Stimulated activated CD8-positive, alpha-beta memory T cell treated with anti-CD3 and anti-CD28 coated beads, Interleukin-12 subunit alpha, Interleukin-12 subunit beta, amount 100 ng/mL, for 4 hours (primary cell): ENCODE measurements at places on chromosomes 4 and X.

DNA sequence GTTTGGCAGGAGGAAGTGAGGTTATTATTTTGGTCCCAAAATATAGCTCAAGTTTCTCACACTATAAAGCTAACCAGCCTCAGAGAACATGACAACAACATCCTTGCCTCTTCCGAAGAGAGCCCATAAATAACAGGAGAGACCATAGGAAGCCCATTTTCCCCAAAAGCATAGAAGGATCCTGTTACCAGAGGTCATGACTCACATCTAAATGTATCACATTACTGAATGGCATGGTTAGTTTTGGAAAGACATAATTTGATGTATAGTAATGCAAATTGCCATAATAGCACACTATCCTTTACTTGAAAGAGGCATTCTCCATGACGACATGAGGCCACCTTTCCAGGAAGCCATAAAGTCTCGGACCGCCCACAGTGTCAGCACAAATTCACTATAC is 238.8 kb upstream of the GRIA3 start:
- DNase-seq = no peak

GRCh38 chr4:2798399-2799223 is 5.7 kb downstream of the SH3BP2 start:
- no peak for DNase-seq

DNA sequence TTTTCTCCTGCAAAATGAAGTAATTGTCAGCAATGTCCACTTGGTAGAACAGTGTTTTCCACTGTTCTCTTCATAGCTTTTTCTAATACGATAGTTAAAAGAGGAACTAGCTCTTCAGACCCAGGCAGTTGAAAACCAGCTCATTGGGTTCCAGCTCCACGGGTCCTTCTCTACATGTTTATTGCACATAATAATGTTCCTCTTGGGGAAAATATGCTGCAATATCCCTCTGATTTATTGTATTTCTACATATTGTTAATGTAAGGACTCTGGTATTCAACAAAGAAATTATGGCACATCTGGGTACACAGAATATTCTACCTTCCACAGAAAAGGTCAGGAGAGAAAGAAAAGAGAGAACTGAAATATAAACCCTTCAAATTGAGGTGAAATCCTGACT is 473.4 kb downstream of the TRIML1 start:
- DNase-seq = no peak

- no peak for DNase-seq
Observed at GRCh38 chrX:83535417-83536196, 27.5 kb downstream of the POU3F4 start.

DNA sequence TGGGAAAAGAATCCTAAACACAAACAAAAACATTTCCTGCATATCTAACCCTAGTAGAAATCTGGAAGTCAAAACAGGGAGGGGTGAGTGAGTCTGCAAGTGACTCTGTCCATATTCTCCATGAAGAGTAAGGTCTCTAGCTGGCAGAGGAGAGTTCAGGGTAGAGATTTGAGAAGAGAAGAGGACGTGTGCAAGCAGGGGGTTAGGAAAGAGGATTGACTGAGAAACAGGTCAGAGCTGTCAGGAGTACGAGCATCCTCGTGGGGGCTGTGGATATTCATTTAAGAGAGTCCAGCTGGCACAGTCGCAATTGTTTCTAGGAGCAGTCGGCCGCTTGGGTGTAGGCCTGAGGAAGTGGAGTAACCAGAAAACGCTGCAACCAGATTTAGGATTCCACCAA is 27.9 kb downstream of the PROM1 start:
- no peak for DNase-seq

GRCh38 chr4:183030309-183030708 is 68.7 kb upstream of the WWC2 start:
- no peak for DNase-seq

DNA sequence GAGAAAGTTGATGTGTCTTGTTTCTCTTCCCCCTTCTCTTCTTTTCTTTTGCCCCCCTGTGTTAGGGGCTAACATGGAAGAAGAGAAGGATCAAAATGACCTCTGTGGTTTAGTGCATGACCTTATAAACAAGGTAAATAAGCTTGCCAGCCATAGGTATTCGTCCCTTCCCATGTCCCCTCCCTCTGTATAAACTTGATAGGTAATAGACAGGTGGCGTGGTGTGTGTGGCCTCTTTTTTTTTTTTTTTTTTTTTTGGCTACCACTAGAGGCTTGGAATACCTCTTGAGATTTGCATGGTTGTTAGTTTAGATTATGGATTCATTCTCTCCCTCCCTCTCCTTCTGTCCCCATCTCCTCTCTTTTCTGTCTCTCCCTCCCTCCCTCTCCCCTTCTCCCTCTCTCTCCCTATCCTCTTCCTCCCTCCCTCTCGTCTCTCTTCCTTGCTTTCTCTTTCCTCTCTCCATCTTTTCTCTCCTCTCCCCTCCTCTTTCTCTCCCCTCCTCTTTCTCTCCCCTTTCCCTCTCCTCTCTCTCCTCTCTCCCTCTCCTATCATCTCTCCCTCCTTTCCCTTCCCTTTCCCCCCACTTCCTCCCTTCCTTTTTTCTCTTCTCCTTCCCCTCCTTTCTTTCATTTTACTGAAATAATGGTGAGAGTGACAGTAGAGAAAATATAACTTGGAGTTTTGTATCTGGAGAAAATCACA is 134.4 kb downstream of the AFF1 start:
- no peak for DNase-seq

DNA sequence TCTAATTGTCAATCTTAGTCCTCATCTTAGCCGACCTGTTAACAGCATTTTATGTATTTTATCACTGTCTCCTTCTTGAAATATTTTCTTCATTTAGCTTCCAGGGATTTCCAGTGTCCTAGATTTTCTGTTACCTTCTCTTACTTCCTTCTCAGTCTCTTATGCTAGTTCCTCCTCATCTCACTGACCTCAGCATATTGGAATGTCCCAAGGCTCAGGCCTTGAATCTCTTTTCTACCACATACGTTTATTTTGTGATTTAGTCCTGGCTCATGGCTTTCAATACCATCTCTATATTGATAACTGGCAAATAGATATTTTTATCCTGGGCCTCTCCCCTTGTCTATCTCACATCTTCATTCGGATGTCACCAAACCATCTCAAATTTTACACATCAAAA is 61.1 kb downstream of the IQCM start:
- DNase-seq = no peak

GRCh38 chr4:48337731-48338130 is 3.6 kb upstream of the SLAIN2 start:
- no peak for DNase-seq

- DNase-seq = no peak
Observed at GRCh38 chr4:158042591-158043030, 130.2 kb downstream of the GASK1B start.

GRCh38 chr4:78057135-78057599 is at the start of gene FRAS1:
Gene FRAS1, plus strand, starts transcription at chr4:78057323. Its CDS starts 687 bp downstream, at chr4:78058010.
- no peak for DNase-seq

- no peak for DNase-seq
Observed at GRCh38 chrX:29528281-29528680, 687.1 kb upstream of the MAGEB2 start.

- DNase-seq = no peak
Observed at GRCh38 chrX:1281521-1281920, 12.9 kb downstream of the CSF2RA start.

DNA sequence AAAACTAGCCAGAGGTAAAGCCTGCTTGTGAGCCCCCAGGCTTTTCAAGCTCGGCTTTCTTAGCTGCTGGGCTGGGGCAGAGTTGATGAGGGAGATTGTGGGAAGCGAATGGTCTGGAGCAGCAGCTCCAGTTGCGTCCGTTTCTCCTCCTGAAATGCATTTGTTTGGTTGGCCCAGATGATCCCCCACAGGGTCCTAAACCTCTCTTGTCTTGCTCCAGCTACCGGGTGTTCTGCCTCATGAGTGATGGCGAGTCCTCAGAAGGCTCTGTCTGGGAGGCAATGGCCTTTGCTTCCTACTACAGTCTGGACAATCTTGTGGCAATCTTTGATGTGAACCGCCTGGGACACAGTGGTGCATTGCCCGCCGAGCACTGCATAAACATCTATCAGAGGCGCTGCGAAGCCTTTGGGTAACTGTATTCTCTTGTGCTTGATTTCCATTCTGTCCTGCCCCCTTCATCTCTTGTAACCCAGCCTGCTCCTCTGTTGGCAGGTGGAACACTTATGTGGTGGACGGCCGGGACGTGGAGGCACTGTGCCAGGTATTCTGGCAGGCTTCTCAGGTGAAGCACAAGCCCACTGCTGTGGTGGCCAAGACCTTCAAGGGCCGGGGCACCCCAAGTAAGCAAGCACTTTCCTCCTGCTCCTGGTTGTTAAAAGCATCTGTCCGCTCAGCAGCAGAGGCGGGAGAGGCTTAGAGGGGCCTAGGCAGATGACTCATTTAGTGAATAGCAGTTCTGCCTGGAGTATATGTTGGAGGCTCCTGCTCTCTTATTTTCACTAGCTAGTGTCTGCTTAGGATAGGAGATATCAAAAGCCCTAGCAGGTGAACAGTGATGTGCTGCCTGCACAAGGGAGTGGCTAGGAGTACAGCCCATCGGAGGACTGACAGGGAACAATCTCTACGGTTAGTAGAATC is 15.3 kb downstream of the TKTL1 start:
- DNase-seq = no peak

DNA sequence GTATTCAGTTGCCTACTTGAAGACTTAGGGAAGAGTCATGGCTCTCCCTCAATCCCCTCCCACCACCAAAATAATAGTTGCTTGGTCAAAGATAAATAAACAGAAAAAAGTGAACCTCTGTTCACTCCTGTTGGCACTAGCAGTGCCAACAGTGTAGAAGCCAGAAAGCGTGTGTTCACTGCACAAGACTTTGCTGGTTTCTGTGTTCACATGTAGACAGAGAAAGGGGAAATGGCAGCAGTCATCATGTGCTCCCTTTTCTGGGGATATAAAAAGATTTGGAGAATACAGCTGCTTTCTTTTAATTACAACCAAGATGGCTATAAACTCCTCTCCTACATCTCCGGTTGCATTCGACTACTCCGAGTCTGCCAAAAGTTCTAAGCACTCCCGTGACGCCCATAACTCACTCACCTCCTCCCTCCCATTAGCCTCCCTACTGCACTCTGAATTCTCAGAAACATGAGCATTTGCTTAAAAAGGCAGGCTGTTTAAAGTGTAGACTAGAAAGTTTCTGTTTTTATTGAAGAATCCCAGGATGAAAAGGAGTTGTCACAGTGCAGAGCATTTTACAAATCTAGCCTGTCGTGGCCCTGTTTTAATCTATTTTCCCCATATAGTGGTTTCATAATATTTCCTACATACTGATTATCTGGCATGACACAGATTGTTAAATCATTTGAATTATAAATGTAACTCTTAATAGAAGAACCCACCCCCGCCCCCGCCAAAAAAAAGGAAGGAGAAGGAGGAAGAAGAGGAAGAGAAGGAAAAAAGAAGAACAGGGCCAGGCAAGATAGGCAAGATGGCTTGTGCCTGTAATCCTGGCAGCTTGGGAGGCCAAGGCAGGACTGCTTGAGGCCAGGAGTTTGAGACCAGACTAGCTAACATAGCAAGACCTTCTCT is 16.7 kb downstream of the LGI2 start:
- no peak for DNase-seq

- DNase-seq = no peak
Observed at GRCh38 chrX:44223150-44223549, 120.3 kb downstream of the EFHC2 start.

- no peak for DNase-seq
Observed at GRCh38 chr4:174324725-174325124, 41.0 kb downstream of the CEP44 start.

DNA sequence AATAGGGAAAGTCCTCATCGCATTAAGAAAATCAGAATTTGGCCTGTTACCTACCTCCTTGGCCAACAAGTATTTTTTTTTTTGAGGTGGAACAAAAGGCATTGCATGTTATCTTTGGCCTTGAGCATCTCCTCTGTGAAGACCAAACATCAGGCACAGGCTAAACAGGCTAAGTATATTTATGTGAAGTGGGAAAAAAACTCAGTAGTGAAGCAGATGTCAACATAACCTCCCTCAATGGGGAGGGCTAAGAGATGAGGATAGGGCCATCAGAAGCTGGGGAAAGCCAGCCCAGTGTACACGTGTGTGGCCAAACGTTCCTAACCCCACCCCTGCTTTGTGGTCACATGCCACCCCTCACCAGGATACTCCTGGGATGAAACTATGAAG is 102.5 kb downstream of the FNIP2 start:
- DNase-seq = no peak
